ENCODE measurements at places on chromosomes 5 and 9.

- no peak for DNase-seq
Observed at GRCh38 chr9:110895147-110895905, 142.9 kb downstream of the LPAR1 start.

DNA sequence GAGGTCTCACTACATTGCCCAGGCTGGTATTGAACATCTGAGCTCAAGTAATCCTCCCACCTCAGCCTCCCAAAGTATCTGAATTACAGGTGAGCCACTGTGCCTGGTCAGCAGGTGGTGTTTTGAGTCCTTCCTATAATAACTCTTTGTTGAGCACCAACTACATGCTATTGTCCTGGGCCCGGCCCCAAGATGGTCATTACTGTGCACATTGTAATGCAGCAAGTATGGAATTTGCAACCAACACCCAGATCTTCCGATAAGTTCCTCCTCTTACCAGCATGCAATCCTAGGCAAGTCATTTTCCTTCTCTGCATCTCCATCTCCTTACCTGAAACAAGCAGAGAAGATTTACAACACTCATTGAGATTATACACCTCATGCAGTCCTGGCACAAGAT is 510.3 kb upstream of the KLF4 start:
- no peak for DNase-seq

- DNase-seq, result no peak
Observed at GRCh38 chr5:40346901-40347300, 332.8 kb upstream of the PTGER4 start.

- DNase-seq, result no peak
Observed at GRCh38 chr5:111927191-111927590, 170.2 kb upstream of the NREP start.

DNA sequence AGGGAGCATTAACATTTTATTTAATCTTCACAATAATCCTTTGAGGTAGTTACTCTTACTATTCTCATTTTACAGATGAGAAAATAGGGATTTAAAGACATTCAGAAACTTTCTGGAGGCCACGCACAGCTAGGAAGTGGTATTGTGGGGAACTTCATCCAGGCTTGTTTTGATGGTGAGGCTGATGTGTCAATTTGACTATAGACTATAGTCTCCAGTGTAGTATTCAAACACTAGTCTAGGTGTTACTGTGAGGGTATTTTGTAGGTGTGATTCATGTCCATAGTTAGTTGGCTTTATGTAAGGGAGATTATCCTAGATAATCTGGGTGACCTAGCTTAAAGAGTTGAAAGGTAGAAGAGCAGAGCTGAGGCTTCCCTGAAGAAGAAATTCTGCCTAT is 54.1 kb upstream of the ELL2 start:
- no peak for DNase-seq

DNA sequence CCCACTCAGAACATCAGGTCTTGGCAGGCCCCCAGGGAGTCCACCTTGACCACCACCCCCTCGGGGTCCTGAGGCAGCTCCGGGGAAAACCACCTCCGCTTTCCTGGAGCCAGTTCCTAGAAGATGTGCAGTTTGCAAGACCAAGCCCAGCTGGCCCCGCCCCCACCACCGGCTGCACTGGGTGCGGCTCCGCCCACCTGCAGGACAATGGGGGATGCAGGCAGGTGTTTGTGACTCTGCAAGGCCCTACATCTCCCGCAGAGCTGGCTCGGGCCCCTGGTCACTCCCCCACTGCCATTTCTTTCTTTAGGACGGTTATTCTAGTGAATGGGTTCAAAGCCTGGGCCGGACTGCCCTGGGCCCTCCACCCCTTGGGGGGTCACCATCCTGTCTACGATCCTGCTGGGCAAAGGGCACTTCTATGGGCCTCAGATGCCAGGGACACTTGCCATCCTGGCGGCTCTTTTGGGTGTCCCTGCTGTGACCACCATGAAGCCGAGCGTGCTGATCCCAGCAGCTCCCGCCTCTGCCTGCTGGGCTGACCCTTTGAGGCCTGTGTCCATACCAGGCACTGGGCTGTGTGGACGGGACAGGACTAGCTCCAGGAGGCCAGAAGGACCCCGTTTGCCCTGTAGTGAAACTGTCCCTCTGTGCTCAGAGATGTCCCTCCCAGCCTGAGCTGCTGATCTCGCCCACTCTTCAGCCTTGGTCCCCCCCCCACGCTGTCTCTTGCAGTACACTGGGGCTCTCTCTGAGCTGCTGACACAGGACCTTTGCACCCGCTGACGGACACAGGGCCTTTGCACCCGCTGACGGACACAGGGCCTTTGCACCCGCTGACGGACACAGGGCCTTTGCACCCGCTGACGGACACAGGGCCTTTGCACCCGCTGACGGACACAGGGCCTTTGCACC is 5.9 kb upstream of the NACC2 start:
- DNase-seq, result no peak

DNA sequence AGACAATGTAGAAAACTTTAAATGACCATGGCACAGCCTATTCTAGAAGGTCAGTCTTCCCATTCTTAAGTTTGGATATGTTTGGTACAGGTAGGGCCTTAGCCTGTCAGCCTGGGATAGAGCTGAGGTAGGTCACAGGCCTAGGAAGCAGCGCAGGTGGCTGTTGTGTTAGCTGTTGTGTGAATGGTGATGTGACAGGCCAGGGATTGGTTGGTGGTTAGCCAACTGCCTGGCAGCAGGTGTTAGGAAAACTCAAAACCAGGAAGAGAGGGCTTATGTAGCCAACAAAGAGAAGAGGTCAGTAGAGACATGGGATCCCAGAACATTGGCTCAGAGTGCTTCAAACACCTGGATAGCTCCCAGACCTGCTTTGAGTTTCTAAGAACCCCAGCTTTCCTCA is 84.2 kb downstream of the FBXO38 start:
- DNase-seq, result no peak

DNA sequence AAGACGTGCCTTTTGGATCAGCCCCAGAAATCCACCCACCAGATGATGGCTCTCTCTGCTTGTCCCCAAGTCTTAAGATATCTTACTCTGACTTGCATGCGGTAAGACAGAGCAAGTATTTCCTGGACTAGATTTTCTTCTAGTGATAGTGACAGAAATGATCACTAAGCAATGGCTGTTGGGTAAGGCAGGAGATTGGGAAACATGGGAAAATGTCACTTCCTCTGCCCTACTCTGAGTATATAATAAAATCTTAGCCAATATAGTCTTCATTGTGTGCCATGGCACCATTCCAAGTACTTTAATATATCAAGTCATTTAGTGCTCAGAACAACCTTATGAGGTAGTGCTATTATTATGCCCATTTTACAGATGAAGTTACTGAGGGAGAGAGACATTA is 31.0 kb upstream of the GNA14 start:
- no peak for DNase-seq

GRCh38 chr9:37639109-37639762 is 11.5 kb upstream of the FRMPD1 start:
- DNase-seq, result no peak

GRCh38 chr5:155729684-155730059 is 597.3 kb upstream of the SGCD start:
- DNase-seq, result no peak

- no peak for DNase-seq
Observed at GRCh38 chr9:36895744-36896260, 138.3 kb downstream of the PAX5 start.

DNA sequence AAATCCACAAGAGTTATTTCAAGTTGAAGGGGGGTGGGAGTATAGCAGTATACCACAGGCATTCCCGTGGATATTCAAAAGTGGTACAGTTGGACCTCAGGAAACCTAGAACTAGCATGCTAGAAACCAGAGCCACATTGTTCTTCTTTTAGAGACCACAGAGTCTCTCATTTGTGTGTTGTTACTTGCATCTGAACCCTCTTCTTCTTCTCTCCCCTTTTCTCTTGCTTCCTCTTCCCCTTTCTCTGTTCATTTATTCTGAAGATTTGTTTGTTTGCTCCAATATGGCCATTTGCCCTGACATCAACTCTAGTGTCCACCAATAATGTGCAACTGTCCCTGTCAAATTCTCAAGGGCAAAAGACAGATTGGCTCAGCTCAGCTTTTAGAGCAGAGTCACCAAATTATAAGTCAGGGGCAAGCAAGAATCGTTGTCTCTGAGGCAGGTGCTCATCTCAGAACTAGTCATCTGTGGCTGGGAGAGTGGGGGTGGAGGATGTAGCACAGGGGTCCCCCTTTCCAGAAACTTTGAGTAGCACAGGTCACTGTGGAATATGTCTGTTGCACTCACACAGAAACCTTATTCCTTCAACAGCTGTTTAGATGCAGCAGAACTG is 321.1 kb downstream of the ARRDC3 start:
- no peak for DNase-seq

DNA sequence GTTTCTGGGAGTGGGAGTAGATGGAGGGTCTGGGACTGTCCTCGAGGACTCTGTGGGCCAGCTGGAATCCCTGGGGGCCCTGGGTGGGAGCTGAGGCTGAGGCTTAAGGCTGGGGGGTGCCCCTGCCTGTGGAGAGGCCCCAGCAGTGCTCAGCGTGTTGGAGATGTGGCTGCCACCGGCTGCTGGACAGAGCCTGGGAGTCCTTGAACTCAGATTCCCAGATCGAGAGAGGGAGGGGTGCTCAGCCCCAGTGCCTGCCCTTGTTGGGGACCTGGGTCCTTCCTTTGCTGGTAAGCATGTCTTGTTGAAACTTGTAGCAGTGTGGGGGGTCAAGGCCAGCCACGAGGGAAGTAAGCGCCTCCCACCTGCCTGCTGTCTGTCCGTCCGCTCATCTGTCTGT is 10.7 kb downstream of the RXRA start:
- DNase-seq, result no peak

- peak; percentile 47 for DNase-seq
Observed at GRCh38 chr5:39217365-39218281, 1.7 kb downstream of the FYB1 start.

DNA sequence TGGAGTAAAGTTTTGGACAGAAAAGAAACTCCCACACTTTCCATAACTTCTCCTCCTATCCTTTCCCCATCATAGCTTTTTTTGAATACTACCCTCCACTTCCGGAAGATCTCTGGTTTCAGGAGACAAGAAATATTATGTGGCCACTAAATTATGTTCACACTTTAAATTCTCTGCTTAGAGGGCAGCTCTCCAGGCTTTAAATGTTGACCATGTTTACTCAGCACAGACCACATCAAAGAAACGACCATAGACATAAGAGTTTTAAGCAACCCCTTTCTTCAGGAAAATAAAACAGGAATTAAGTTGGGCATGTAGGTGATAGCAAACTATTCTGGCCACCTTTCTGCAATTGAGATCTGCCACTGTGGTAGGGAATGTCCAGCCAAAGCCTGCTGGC is 97.8 kb downstream of the PIK3R1 start:
- no peak for DNase-seq

DNA sequence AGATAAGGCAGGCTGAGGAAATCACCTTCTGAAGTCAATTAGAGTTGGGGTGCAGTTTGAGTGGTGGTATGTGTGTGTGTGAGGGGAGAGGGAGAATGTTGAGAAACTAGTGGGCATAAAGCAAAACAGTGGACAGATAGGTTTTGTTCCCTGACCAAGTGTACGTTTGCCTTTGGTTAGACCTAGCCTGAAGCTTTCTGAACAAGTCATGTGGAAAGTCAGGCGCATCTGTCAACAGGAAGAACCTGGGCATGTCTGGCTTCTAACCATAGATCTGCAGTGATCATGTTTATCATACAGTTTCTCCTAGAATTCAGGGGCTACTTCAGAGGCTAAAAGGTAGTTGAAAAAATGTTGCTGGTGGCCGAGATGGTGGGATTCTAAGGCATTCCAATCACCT is 143.2 kb upstream of the PCA3 start:
- DNase-seq, result no peak

GRCh38 chr9:134648701-134649530 is 7.3 kb downstream of the COL5A1 start:
- no peak for DNase-seq

- DNase-seq, result no peak
Observed at GRCh38 chr5:114415760-114416159, 53.9 kb downstream of the KCNN2 start.

DNA sequence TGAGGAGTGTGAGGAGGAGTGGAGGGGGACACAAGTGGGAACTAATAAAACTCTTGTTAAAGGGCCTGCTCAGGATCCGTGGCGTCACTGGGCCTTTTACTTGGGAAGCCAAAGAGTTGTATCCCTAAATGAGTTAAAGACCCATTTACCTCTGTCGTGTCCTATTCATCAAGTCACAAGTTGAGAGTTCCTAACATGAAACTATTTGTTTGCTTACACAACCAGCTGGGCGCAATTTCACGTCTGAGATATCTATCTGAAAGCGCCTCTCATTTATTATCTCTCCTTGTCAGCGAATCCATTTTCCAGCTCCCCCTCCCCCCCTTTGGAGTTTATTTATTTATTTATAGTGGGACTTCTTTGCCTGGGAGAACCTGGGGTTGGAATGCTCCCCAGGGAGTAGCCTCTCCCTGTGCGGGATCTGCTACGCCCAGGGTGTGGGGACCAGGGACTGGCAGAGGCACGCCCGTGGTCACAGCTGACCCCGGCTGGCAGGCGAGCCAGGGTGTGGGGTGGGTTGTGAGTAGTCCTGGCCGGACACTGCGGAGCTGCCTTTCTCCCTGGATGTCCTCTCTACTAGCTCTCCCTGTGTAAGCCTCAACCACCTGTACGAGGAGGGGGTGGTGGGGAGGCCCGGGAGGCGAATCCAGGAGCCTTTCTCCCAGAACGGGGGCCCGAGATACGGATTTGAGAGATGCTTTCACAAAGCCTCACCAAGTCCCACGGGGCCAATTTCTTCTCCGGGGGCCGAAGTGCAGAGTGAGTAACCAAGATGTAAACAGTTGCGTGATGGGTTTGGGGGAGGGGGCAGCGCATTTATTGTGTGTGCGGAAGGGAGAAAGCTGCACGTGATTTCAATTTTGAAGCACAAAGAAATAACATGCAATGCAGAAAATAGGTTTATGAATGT is 15.3 kb downstream of the NR2F1 start:
- DNase-seq, result no peak

- no peak for DNase-seq
Observed at GRCh38 chr5:141258464-141258863, 13.3 kb downstream of the PCDHB15 start.

DNA sequence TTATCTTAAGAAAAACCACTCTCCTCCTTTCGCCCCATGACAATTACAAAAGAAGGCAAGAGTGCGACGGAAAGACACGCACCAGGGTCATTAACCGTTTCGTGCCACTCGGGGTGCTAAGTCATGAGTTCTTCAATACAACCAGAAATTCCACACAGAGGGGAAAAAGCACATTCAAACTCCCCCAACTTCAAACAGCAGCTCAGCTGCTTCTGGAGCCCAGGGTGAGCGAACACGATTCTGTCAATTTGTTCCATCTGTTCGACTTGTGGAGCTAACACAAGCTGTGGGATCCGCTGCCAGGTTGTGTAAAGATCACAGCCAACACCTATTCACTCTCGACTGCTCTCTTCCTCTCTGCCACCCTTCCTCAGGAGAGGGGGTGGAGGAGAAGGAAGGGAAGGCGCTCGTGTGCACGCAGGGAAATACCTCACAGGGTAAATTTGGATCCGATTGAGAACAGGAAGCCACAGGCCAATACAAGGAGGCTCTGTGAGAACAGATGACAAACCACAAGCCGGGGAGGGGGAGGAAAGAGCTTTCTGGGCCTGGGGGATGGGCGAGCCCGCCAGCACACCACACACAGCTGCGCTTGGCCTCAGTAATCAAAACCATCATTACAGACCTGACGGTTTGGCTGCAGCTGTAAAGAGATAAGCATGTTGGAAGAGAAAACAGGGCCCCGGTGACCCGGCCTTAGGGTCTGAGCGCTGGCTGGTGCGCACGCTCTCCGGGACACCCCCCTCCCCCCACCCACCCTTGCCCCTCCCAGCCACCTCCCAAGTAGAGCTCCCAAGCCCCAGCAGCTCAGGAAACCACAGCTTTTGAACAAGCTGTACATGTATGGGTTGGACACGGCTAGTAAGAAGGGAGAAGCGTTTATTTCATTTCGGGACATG is 54.3 kb downstream of the PTCH1 start:
- DNase-seq, result peak; percentile 47

- DNase-seq, result no peak
Observed at GRCh38 chr5:157348049-157348400, 82.1 kb downstream of the CYFIP2 start.
